ENCODE measurements at places on chromosomes 12 and 14. TPM values are rescaled to one million over a fixed set of nuclear protein-coding genes. Genes with fewer than 3 reads are reported as not detected.

GIT2 gene
- total RNA-seq: 35.4 TPM

RPGRIP1 gene
- not detected for total RNA-seq

LRRC9 gene
- not detected for total RNA-seq

TSPAN9 gene
- 6.1 TPM for total RNA-seq

KLRK1 gene
- 0.98 TPM for total RNA-seq

TUBA1B gene
- 2,083 TPM for total RNA-seq

USP44 gene
- total RNA-seq: 0.24 TPM

OTUB2 gene
- total RNA-seq: 1.4 TPM
